ENCODE measurements at places on chromosomes 2 and 18.

- DNase-seq, result no peak
Observed at GRCh38 chr2:143146815-143147530, 17.8 kb downstream of the ARHGAP15 start.

- no peak for DNase-seq
Observed at GRCh38 chr18:57331718-57332117, 20.6 kb upstream of the ST8SIA3 start.

- DNase-seq, result no peak
Observed at GRCh38 chr18:4807604-4808293, 352.6 kb upstream of the DLGAP1 start.

DNA sequence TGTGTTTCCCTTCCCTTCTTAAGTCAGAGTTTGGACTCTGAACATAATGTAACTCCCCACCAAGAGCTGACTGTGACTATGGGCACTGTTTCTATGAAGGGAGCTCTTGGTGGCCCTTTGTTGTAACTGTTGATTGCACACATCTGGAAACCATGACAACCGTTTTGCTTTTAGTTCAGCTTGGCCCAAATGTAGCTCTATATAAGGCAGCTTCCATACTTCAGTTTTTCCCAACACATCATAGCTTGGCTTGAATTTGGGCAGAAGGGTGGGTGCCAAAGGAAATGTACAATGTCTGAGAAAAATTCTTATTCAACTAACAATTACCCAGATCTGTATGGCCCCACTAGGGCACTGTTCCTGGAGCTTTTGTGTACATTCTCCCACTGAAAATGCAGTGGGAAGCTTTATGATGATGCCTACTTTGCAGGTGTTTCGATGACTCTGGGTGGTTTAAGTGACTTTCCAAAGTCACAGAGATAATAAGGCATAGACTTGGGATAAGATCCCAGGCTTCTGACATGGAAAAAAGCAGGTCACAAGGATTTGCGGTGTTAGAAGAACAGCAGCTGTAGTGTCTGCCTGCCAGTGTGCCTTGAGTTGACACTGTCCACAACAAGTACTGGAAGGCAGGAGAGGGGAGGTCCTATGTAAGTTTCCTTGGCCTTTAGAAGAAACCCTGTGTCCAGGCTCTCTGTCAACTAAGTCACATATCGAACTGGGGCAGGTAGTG lies 2.4 kb upstream of the CETN1 start:
- no peak for DNase-seq

DNA sequence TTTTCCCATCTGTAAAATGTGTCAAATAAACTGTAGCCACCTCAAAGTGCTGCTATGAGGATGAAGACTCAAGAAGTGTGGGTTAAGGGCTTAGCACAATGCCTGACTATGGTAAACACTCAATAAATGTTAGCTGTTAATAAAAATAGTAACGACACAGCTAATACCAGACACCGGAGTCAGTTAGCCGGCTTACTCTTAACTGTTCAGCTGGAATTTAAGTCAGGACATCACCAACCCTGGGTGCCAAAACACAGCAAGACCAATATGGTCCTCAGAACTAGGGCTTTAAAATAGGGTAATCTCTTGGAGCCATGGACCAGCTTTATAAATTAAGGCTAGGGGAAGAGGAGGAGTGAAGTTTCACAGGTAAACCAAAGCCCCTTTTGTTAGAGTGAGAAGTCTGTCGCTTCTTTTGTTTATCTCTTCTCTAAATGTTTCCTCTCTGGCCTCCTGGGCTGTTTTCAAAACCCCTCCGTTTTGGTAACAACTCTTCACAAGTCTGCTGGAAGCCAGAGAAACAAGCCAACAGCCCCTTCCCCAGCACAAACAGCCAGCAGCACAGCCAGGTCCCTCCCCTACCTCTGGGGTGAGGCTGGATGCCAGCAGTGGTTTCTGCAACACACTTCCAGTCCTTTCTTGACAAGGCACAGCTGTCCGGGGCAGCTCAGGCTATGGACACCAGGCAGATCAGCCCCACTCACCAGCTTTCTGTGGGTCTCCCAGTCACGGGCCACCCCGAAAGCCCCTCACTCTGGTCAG lies 13.8 kb upstream of the FZD7 start:
- no peak for DNase-seq

DNA sequence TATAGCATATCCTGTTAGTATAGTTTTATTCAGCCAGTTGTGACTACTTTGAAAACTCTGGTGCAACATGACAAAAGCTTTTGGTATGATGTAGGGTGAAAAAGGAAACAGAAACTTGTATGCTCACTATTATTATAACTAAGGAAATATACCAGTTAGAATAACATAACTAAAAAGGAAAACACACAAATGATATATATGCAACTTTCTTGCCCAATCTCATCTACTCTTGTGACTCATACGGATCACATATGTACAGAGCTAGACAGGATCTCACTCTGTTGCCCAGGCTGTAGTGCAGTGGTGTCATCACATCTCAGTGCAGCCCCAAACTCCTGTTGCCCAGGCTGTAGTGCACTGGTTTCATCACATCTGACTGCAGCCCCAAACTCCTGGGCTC lies 12.4 kb upstream of the TLK1 start:
- DNase-seq, result no peak

DNA sequence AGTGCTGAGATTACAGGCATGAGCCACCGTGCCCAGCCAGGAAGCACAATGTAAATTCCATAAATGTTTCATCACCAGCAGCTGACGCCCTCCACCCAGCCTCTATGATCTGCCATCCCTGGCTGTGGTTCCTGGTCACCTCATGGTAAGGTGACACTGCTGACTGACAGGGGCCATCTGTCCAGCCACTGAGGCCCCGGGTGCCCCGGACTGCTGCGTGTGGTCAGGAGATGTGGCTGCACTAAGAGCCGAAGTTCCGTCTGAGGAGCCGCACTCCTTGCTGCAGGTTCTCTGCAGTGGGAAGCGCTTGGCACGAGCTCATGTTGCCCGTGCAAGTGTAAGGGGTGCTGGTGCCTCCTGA lies 10.9 kb downstream of the NTSR2 start:
- no peak for DNase-seq

- no peak for DNase-seq
Observed at GRCh38 chr2:236871500-236872001, 214.1 kb upstream of the COPS8 start.

GRCh38 chr2:9483107-9483506 lies 8.8 kb downstream of the IAH1 start:
- no peak for DNase-seq

GRCh38 chr2:39139511-39140237 lies 18.8 kb upstream of the SOS1 start:
- DNase-seq, result no peak

GRCh38 chr2:136131484-136131960 lies 13.6 kb upstream of the CXCR4 start:
- no peak for DNase-seq

DNA sequence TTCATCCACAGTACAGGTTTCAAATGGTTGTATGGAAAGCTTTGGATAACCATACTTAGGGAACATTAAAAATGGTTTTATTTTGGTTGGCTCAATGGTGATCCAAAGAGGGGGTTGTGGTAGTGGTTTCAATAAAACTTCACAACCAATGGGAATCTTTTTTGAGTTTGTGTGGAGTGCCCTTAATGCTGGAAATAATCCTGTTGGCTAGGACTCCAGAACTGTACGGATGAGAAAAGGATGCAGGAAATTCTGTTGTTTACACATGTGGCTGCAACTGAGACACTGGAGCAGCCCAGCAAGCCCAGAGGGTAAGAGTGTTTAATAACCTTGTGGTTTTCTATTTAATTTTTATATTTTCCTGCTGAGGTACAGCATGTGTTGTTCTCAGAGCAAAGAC lies at the start of gene CCDC102B:
TSS of gene CCDC102B (plus strand) at position 210 of the 400 bp plus-strand sequence. CDS start 38,684 bp downstream, outside the sequence.
- no peak for DNase-seq

DNA sequence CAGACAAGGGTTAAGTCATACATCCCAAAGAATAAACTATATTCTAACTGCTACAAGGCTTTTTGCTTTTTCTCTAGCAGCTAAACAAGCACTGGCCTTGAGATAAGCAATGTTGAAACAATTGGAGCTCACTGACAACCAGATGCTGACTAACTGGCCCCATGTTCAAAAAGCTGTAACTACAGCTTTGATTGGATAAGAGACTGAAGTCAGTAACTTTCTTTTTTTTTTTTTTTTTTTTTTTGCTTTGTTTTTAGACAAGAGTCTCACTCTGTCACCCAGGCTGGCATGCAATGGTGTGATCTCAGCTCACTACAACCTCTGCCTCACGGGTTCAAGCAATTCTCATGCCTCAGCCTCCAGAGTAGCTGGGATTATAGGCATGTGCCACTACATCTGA lies 45.4 kb upstream of the TMEM163 start:
- DNase-seq, result no peak

DNA sequence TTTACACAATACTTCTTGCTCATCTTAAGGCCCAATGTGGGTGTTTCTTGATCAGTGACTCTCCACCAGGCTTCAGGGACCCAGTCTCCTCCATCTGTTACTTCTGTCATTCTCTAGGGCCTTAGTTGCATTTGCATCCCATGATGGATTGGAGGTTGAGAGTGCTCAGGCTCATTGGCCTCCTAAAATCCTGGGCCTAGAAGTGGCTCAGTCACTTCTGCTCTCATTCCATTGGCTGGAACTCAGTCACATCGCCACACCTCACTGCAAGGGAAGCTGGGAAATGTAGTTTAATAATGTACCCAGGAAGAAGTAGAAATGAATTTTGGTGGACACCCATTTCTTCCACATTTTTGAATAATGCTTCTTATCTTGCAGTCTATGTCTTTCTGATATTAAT lies 223.5 kb downstream of the HRH4 start:
- no peak for DNase-seq

All from stimulated activated CD8-positive, alpha-beta memory T cell treated with anti-CD3 and anti-CD28 coated beads, Interleukin-7, amount 100 ng/mL, for 1 hour (primary cell).